NCI-H226 (cell line): ENCODE measurements at places on chromosomes 16 and 17.

DNA sequence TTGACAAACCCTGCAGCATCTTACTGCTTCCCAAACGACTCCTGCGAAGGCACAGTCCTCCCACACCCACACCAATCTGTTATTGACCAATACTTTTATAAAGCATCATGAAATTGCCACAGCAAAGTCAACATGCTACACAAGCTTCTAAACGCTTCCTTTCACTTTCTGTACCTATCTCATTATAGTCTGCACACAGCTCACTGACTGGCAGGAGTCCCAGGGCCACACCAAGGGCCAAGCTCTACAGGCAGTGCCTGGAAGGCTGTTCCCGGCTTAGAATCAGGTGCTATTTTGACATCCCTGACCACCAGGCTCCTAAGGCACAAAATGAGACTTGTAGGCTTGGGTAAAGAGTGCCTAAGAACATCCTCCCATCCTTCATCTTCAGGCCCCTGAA, 39.5 kb downstream of the USP7 start:
- DNase-seq = no peak

GRCh38 chr17:33435721-33436301, 142.7 kb upstream of the ASIC2 start:
- DNase-seq = peak; percentile 35

DNA sequence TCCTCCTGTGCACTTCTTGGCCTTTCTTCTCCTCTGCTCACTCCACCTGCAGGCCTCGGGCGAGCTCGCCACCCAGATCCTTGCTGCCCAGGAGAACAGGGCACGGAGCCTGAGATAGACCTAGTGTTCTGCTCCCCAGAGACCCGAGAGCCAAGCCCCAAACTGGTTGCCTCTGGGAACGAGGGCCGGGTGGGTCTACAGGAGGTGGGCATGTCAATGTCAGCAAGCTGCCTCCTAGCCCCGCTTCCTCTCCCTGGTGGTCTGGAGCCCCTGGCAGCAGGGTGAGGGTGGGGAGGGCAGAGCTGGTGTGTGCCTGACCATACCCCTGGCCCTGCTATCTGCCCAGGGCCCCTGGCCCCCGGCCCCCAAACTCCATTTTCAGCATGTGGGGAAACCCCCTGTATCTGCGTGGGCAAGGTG, 841 bp upstream of the NDRG4 start:
- DNase-seq = no peak

DNA sequence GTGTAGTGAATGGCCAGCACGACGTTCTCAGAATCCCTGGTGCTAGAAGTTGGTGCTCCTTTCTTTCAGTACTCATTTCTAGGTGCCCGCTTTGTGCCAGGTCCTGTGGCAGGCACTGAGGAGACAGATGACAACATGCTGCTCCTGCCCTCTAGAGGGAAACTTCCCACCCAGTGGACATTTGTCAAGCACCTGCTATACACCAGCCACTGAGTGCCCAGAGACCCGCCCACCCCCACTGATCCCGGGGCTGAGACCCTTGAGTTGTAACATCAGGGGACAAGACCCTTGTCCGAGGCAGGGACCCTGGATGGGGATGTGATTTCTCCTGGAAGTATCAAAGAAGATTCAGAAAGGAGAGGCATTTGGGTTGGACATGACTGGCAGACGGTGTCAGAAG, 25.1 kb downstream of the UNC13D start:
- no peak for DNase-seq

DNA sequence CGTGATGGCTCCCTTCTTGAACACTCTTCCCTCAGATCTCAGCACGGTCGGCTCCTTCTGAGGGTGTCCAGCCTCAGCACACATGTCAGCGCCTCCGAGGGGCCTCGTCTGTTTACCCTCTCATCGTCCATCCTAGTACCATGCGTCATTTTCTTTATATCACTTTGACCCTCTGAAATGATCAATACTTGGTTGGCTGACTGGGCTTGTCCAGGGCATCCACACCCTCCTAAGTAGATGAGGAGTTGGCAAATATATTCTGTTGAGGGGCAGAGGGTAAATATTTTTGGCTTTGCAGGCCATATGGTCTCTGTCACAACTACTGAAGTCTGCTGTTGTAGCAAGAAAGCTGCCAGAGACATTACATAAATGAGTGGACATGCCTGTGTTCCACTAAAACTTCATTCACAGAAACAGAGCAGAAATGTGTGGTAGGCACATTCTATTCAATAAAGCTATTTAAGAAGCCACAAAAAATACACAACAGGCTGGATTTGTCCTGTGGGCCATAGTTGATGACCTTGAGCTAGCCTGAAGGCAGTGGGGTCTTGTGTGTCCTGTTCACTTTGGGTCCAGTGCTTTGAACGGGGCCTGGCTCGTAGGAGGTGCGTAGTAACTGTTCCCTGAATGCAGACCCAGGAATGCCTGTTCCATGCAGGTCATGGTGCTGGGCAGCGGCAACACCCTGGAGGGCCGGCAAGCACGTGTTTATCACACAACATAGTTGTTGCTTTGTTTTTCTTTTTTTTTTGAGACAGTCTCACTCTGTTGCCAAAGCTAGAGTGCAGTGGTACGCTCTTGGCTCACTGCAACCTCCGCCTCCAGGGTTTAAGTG, 185.8 kb downstream of the SNX29 start:
- no peak for DNase-seq

DNA sequence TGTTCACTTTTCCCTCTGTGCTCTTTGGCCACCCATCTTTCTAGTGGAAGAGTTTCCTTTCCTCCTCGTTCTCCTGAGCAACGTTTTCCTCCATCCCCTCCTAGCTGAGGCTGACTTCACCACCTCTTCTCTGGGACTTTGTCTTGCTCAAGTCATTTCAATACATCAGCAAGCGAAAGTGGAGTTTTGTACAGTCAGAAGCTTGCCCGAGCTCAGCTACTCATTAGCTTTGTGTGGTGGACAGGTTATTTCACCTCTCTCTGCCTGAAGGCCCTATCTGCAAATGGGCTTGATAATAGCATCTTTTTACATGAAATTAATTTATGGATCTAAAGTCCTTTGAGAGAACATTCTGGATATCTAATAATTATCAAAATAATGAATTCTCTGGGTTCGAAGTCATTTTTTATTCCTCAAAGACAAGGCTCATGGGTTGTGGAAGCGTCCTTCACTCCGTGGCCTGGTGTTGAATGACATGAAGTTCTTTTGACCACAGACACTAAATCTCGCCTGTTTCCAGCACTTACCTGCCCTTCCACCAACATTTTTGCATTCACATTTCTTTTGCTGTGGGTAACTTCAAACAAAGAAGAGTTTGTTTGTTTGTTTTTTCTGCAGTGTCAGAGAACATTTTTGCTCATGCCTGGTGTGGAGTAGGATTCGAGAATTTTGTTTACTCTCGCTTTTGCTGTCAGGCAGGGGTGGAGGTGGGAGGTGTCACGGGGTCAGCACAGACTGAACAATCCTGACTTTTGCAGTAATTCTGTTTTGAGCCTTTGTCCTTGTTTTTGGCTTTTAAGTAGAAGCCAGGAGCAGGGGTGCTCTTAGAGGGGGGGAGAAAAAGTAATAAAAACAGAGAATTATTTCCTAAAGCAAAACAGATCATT, 155.0 kb upstream of the CACNG5 start:
- DNase-seq = no peak

DNA sequence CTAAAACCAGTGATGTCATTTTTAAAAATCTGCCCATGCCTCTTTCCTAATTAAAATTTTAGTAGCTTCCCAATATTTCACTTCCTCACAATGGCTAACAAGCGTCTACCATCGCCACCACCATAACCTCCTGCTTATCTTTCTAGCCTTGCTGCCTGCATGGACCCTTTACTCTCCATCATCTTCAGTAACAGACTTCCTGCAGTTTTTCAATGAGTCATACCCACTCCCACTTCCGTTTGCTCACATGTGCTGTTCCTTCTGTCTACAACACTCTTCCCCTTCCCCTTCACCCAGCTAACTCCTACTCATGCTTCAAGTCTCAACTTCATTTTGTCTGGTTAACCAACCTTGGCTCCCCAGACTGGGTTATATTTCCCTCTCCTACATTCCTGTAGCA, 12.8 kb upstream of the SKAP1 start:
- DNase-seq = peak; percentile 21

DNA sequence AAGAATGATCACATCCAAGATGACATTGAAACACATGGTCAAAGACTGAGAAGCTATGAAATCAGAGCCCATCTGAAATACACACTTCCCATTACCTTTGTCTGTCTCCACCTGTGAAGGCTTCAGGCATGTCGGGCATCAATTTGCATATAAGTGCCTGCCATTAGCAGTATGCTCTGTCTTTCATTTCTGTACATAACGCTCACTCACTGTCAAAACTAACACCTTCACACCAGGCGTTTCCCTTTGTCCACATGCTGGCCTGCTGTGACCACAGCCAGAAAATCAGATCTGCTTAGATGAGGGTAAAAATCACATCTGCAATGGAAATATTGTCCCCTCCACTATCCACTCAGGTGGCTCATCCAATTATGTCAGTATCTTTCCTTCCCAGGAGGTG, 524.8 kb downstream of the TOX3 start:
- no peak for DNase-seq
